Chondrocyte (in vitro differentiated cells): ENCODE measurements at places on chromosomes 4 and X. TPM values are rescaled to one million over a fixed set of nuclear protein-coding genes. Genes with fewer than 3 reads are reported as not detected.

Gene TNIP3
- total RNA-seq, result 0.31 TPM in 1 of 3 replicates, not detected in the others

Gene SORBS2
- total RNA-seq, result 41.8 to 105 TPM (median 104 TPM) in 3 replicates

Gene PHEX
- 0.97 to 1.2 TPM (median 1.1 TPM) in 3 replicates for total RNA-seq

Gene SPANXN4
- total RNA-seq, result not detected in 3 replicates

Gene MTMR8
- total RNA-seq, result 1.3 to 2.6 TPM (median 1.5 TPM) in 3 replicates

Gene MSANTD1
- total RNA-seq, result 0.55 to 1.7 TPM (median 0.64 TPM) in 3 replicates

Gene TMEM271
- total RNA-seq, result not detected in 3 replicates

Gene ACSL1
- total RNA-seq, result 40.9 to 58.1 TPM (median 41.2 TPM) in 3 replicates

Gene KIAA1210
- total RNA-seq, result not detected in 3 replicates

Gene KLKB1
- total RNA-seq, result 0.17 to 0.63 TPM in 2 of 3 replicates, not detected in the other

Gene TXK
- total RNA-seq, result 0.22 TPM in 1 of 3 replicates, not detected in the others

Gene KLF8
- 1.2 to 1.4 TPM (median 1.4 TPM) in 3 replicates for total RNA-seq

Gene CFAP47
- total RNA-seq, result not detected in 3 replicates

Gene PRMT9
- 7.0 to 9.8 TPM (median 7.8 TPM) in 3 replicates for total RNA-seq

Gene UGT2B17
- total RNA-seq, result not detected in 3 replicates

Gene CTAG2
- total RNA-seq, result not detected in 3 replicates

Gene DDIT4L
- total RNA-seq, result 0.20 to 0.38 TPM in 2 of 3 replicates, not detected in the other

Gene PHF8
- total RNA-seq, result 16.0 to 24.2 TPM (median 16.6 TPM) in 3 replicates

Gene UBQLN2
- total RNA-seq, result 35.0 to 39.2 TPM (median 35.9 TPM) in 3 replicates

Gene GPR50
- total RNA-seq, result not detected in 3 replicates

Gene SUPT20HL1
- total RNA-seq, result not detected in 3 replicates

Gene UGT2A1
- not detected in 3 replicates for total RNA-seq

Gene SPP1
- 13.5 to 16.0 TPM (median 15.7 TPM) in 3 replicates for total RNA-seq

Gene IL2RG
- total RNA-seq, result not detected in 3 replicates

Gene S100P
- 0.95 to 1.1 TPM in 2 of 3 replicates, not detected in the other for total RNA-seq

Gene SORCS2
- total RNA-seq, result 9.4 to 21.7 TPM (median 10.9 TPM) in 3 replicates

Gene HAND2
- not detected in 3 replicates for total RNA-seq

Gene ADGRG2
- 0.15 to 0.24 TPM (median 0.21 TPM) in 3 replicates for total RNA-seq

Gene CFAP99
- not detected in 3 replicates for total RNA-seq

Gene CHM
- 55.1 to 58.2 TPM (median 55.1 TPM) in 3 replicates for total RNA-seq

Gene RGN
- total RNA-seq, result 0.33 TPM in 1 of 3 replicates, not detected in the others

Gene PLXNB3
- 8.5 to 36.3 TPM (median 34.8 TPM) in 3 replicates for total RNA-seq

Gene SMARCA5
- total RNA-seq, result 42.5 to 55.4 TPM (median 42.9 TPM) in 3 replicates

Gene VCX3A
- not detected in 3 replicates for total RNA-seq

Gene FAM184B
- 0.02 TPM in 1 of 3 replicates, not detected in the others for total RNA-seq

Gene FGF5
- total RNA-seq, result 1.3 to 5.8 TPM (median 4.5 TPM) in 3 replicates

Gene RPGR
- 2.9 to 3.3 TPM (median 3.1 TPM) in 3 replicates for total RNA-seq

Gene DTHD1
- total RNA-seq, result not detected in 3 replicates

Gene SMIM10
- total RNA-seq, result 2.7 to 4.7 TPM (median 3.1 TPM) in 3 replicates
